AML-193 (cell line): ENCODE measurements at places on chromosomes 5 and 9.
A peak's percentile ranks its signal among the peaks of the same experiment; 100 is the strongest.

- peak; percentile 17 for DNase-seq
Observed at GRCh38 chr5:174793684-174794328, 69.4 kb downstream of the MSX2 start.

GRCh38 chr9:14348373-14349145 lies 34.6 kb upstream of the NFIB start:
- no peak for DNase-seq

DNA sequence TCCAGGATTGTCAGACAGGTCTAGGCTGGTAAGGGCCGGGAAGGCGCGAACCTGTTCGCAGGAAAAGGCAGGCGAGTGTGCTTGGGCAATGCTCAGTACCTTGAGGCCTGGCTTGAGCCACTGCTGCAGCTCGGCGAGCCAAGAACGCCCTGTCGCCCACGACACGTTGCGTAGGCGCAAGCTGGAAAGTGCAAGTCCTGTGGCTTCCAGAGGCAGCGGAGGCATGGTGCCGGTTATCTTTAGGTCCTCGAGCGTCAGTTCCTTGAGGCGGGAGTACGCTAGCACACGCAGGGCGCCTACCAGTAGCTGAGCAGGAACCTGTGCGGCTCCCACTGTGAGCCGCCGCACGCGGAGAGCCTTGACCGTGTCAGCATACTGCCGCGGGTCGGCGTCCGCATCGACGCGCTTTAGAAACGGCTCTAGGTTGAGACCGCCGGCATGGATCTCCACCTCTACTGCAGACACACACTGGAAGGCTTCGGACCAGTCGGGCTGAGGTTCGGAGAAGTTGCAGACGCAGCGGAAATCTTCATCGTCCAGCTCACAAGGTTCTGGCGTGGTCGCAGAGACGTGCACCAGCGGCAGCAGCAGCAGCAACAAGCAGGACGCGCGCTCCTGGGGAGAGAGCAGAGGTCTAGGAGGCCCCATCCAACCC lies 482 bp downstream of the CD14 start:
- DNase-seq, result no peak

- no peak for DNase-seq
Observed at GRCh38 chr5:71697967-71698366, 21.1 kb upstream of the CARTPT start.

DNA sequence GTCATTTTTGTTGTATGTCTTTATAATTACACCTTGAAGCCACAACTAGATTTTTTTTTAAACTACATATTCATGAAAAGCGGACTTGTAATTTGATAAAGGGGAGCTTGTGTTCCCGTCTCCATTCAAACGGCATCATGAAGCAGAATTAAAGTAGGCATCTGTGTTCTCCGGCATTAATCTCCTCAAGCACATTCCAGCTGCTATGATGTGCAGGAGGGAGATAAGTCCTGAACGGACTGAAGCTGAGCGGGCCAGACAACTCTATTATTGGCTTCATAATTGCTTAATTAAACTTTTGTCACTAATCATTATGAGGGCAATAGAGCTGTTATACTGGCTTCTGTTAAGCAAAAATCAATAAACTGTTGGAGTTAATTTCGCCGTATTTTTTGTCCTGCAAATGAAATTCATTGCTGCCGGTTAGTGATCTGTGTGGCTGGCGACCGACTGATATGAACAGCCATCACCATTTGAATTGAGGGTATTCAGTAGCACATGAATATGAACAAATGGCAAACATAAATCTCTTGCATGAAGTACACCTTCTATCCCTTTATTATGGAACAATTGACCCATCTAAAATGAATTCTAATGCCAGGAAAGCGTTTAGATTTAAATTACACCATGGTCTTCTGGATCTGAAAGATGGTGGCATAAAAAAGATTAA lies 408.8 kb upstream of the IRX1 start:
- no peak for DNase-seq
